ENCODE measurements at places on chromosomes 1 and 21. TPM values are rescaled to one million over a fixed set of nuclear protein-coding genes. Genes with fewer than 3 reads are reported as not detected.

DNA sequence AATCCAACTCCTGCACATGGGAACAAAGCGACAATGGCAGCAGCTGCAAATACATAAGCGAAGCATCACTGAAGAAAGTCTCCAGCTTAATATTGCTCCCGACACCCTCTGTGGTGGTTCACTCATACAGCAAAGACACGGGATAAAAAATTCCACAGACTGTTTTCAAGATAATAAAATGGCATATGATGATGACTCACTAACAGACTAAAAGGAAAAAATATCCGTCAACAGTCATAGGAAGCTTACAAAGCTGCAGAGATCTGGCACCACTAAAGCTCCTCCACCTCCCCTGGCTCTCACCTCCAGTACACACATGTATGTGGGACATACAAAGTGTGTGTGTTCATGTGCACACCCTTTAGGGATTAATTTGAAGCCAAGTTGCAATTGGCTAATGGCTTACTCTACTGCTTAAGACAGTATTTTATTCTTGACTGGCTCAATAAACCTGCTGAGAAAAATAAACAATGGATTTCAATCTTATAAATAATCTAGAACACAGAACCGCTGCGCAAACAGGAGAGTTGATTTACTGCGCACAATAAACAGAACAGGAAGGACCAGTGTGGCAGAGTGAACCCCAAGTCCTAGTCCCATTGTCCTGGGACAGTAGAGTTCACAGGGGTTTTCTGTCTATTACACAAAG lies 94.4 kb downstream of the SLC45A1 start:
- no peak overlapping the region for H3K4me3 ChIP-seq
- H3K4me1 ChIP-seq, result peaks cover 40% of the 10 kb centered on the region
- no peaks in the 10 kb centered on the region for H3K36me3 ChIP-seq
- peak overlapping the region; percentile 7 for H3K27ac ChIP-seq
- no peak for DNase-seq
- H3K27me3 ChIP-seq, result peaks cover 4% of the 10 kb centered on the region

- H3K4me3 ChIP-seq, result no peak overlapping the region
- no peaks in the 10 kb centered on the region for H3K27me3 ChIP-seq
- H3K4me1 ChIP-seq, result peaks cover 5% of the 10 kb centered on the region
Measured at GRCh38 chr1:94698356-94698755, 121.8 kb upstream of the SLC44A3 start.

DNA sequence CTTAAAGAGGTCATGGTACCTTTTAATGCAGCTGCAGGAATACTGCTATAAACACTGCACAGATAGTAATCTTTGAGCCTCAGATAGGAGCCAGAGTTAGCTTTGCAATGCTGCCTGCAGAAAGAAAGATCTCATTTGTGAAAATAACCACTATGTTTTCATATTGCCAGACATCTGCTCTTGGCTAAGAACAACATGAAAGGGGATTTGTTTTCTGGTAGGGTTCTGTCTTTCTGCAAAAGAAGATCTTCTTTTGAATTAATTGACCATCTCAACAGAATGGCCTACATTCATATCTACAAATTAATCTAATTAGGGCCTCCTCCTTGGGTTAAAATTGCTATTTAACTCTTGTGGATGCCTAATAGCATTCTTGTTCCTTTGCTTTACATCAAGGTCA lies 177.6 kb upstream of the DPYD start:
- peaks cover 3% of the 10 kb centered on the region for H3K27me3 ChIP-seq
- DNase-seq, result no peak
- H3K4me1 ChIP-seq, result no peaks in the 10 kb centered on the region
- no peaks in the 10 kb centered on the region for H3K36me3 ChIP-seq

CDK18 gene
- 1.7 TPM for total RNA-seq

TMEM50A gene
- total RNA-seq, result 83.5 TPM

FAM177B gene
- not detected for total RNA-seq
